ENCODE measurements at places on chromosomes 11 and 22.

GRCh38 chr22:42724062-42724461 is 3.4 kb upstream of the A4GALT start:
- no peak for DNase-seq

GRCh38 chr11:27150098-27150497 is 109.5 kb downstream of the BBOX1 start:
- DNase-seq: no peak

DNA sequence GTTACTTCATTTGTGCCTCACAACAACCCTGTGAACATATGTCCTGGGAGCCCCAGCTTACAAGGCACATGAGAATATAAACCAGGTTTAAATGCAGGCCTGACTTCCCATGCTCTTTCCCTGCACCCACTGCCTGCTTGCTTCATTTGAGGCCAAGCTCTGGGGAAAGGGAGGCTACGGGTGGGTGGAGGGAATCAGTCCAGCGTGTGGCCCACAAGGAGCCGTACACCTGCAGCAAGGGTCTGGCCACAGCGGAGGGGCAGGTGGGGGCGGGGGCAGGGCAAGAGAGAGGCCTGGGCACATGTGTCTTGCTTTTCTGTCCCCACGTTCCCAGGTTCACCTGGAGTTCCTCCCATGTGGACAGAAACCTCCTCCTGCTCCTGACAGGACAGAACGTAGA is 26.2 kb downstream of the FAM83F start:
- DNase-seq: no peak

GRCh38 chr22:46250783-46251125 is 661 bp upstream of the CDPF1 start:
- DNase-seq: no peak

GRCh38 chr11:10233581-10233980 is 60.4 kb downstream of the SBF2 start:
- DNase-seq: no peak

- no peak for DNase-seq
These were observed 12.7 kb downstream of the EHF start for GRCh38 chr11:34633640-34633989.

- no peak for DNase-seq
These were observed 4.8 kb downstream of the SELENOM start for GRCh38 chr22:31102441-31103081.

GRCh38 chr22:39134366-39135091 is 18.0 kb downstream of the CBX7 start:
- no peak for DNase-seq

DNA sequence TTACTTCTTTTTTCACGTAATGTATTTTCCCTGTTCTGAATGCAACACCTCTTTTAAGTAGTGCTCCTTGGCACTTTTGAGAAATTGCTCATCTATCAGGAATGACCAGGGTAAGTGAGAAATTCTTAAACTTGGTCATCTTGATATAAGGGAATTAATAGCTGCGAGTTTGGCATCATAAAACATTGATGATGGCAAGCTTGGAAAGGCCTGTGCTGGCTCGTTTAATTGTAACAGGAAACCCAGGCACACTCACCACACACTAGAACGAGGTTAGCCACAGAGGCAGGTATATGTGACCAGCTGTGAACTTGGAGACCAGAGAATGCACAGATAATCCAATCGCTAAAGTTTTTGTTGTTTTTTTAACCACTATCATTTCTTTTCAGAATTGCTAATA is 24.3 kb downstream of the FAM118A start:
- no peak for DNase-seq

- no peak for DNase-seq
These were observed 114.6 kb upstream of the THY1 start for GRCh38 chr11:119537306-119538253.

DNA sequence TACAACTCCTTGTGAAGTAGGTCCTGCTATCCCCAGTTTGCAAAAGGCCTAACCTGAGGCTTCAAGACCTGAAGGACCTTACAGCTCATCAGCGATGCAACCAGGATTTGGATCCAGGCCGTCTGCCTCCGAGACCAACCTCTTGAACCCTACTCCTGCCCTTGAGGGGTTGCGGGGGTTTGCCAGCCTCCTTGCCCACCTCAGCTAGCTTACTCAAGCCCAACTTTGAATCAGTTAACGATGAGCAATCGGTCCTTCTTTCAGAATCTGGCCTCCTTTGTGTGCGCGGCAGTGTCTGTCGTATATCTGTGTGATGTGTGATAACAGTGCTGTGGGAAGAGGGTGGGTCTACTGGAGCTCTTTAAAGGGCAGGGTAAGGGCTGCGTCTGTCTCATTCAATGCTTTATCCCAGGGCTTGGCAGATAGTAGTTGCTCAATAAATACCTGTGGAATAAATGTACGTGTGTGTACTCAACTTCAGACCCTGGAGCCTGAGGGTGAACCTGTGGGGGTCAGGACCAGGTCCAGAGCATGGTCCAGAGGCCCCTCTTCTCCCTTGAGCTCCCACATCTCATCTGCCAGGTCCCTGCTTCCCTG is 3.2 kb downstream of the CHRM1 start:
- no peak for DNase-seq

GRCh38 chr11:18958221-18958910 is 19.2 kb upstream of the MRGPRX1 start:
- no peak for DNase-seq

- no peak for DNase-seq
These were observed 207.0 kb downstream of the KIRREL3 start for GRCh38 chr11:126793596-126793995.
